Astrocyte of the cerebellum (primary cell): ENCODE measurements at places on chromosomes 6 and 20.
A peak's percentile ranks its signal among the peaks of the same experiment; 100 is the strongest.

DNA sequence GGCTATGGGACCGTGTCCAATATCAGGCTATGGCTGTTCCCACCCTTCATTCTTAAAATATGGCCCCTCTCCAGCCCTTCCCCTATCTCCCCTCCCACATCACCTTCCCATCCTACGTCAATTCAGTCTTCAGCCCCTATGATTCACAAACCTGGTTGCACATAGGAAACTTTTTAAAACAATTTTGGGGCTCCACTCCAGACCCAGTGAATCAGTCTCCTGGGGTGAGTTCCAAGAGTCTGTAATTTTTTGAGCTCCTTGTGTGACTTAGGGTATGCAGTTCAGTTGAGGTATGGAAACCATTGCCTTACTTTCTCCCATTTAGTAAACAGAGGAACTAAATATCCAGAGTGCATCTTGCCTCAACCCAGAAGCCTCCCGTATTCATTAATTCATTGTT lies 5.5 kb downstream of the HNF4A start:
- DNase-seq: no peak

DNA sequence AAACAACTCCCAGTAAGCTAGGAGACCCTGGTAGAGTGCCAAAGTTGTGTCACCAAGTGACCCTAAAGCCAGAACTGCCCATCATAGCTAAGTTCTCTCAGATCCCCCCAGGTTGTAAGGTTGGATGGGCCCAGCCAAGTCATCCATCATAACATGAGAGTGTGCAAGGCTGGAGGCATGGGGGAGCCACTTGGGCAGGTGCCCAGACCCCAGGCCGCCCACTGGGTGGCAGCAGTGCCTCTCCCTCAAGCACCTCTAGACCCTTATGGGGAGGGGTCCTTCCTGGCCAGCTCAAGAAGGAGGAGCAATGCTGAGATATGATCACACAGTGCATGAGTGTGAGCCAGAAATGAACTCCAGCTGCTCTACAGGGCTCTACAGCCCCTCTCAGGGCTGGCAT lies 154.5 kb downstream of the MYLK4 start:
- DNase-seq: no peak

DNA sequence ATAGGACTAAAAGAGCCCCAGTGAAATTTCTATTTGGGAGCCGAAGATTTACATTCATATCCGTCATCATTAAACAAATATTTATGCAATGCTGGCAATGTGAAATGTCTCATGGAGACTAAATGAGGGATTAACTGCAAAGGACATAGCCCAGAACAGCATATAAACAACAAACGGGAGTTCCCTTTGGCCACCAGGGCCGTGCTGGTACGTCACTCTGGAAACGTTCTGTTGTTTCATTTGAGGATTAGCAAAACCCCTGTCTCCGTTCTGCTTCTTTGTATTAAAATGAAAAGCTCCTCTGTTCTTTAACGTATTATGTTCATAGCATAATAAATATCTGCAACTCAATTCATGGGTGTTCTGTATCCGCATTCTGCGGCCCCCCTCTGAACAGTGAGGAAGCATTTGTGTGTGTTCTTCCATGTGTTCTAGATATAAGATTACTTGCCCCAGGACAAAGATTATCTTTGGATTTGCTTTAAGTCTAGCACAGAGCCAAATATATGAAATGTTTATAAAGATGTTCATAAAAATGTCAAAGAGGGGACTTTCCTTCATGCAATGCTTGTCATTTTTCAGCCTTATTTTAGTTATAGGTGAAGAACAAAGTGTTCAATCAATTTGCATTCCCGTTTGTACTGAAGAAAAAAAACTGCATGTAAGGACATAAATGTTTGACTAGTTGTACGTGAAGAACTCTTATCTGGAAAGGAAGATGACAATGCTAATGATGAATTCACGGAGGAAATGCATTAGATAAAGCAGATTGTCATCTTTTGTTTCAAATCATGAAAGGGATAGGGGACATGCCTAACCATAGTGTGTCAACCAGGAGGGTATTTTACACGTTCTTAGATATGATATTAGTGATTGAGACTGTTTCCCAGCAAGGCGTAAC lies 90.0 kb upstream of the TNFAIP3 start:
- DNase-seq: no peak

DNA sequence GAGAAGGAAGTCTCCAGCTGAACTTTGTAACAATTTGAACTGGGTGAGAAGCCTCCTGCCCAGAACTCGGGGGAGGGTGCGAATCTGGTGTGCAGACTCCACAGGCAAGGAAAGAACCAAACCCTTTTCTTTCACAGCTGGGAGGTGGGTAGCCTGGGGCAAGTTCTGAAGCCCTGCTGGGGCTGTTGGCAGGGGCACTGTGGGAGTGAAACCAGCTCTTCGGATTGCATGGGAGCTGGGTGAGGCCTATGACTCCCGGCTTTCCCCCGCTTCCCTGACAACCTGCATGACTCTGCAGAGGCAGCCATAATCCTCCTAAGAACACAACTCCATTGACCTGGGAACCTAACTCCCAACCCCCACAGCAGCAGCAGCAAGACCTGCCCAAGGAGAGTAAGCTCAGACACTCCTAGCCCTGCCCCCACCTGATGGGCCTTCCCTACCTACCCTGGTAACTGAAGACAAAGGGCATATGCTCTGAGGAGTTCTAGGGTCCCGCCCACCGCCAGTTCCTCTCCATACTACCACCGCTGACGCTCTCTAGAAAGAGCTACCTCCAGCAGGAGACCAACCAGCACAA lies 37.5 kb downstream of the SOD2 start:
- DNase-seq: no peak

DNA sequence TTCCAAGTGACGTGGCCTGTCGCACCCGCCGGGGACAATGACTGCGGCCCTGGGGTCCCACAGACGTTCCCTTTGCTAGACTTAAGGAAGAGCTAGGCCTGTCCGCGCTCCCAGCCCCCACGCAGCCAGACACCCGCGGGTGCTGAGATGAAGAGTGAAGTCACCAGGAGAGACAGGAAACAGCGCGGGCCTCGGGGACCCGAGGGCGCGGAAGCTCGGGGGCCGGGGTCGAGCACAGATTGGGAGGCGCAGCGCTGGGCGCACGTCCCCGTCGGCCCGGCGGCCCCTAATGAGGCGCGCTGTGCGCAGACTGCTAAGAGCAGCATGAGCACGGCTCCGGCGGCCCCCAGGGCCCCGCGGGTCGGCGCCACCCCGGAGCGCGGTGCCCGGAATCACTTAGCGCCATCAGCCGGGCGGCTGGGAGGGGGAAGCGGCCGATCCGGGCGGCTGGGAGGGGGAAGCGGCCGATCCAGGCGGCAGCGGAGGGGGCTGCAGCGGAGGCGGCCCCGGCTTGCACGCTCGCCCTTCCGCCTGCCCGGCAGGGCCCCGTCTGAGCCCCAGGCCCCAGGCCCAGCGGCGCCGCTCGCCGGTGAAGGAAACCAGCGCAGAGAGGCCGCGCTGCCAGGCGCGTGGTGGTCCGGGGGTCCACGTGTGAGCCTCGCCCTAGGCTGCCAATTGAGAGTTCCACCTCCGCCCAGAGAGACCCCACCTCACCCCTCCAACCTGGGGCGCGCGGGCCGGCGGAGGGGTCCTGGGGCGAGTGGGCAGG lies 8.3 kb upstream of the AVP start:
- no peak for DNase-seq

DNA sequence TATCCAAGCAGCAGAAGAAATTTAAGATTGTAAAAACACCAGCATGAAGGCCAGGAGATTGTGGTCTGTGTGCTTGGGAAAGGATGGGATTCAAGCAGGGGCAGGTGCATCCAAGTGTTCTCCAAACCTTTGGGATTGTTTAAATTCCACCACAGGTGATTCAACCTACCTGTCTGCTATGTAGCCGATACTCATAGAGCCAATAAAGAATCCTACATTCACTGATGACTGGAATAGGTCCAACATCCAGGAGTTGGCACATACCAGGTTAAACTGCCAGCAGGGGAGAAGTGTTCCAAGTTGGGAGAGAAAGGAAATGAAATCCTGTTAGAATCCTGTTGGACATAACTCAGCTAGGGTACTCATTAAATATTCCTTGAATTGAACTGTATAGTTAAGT lies 2.2 kb downstream of the SLC22A2 start:
- no peak for DNase-seq

- no peak for DNase-seq
Observed at GRCh38 chr6:75268121-75268987, 16.2 kb downstream of the TMEM30A start.

GRCh38 chr6:138410972-138411880 lies 7.2 kb downstream of the HEBP2 start:
- DNase-seq: no peak

GRCh38 chr6:132140189-132140588 lies 189.0 kb upstream of the CCN2 start:
- no peak for DNase-seq

DNA sequence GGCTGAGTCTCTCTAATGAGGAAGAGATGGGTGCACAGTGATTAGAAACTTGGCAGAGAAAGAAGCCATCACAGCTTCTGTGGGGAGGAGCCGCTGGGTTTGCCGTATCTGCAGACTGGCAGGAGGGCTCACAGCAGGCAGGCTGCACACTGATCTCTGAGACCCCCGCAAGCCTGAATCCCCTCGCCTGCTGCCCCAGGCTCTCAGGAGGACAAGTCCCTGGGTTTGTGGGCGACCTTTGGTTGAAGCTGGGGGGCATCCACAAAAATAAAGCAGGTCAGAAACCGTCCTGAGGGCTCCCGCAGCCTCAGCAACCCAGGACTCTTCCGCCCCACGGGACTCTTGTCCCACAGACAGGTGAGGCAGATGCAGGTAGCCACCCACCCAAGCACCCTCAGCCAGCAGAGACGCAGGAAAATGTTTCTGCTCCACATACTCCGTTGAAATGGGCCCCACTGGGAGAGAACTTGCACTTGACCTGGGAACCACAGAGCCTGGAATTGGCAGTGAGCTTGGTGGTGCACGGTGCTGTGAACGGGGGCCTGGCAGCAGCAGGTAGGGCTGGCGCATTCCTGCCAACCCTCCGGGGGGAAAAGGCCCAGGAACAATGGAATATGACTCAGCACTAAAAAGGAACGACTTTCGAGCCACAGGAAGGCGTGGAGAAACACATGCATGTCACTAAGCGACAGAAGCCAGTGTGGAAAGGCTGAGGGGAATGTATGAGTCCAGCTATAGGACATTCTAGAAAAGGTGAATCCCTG lies 89.9 kb downstream of the YTHDF1 start:
- no peak for DNase-seq

- DNase-seq: no peak
Observed at GRCh38 chr6:89281779-89282246, 33.3 kb downstream of the GABRR2 start.

DNA sequence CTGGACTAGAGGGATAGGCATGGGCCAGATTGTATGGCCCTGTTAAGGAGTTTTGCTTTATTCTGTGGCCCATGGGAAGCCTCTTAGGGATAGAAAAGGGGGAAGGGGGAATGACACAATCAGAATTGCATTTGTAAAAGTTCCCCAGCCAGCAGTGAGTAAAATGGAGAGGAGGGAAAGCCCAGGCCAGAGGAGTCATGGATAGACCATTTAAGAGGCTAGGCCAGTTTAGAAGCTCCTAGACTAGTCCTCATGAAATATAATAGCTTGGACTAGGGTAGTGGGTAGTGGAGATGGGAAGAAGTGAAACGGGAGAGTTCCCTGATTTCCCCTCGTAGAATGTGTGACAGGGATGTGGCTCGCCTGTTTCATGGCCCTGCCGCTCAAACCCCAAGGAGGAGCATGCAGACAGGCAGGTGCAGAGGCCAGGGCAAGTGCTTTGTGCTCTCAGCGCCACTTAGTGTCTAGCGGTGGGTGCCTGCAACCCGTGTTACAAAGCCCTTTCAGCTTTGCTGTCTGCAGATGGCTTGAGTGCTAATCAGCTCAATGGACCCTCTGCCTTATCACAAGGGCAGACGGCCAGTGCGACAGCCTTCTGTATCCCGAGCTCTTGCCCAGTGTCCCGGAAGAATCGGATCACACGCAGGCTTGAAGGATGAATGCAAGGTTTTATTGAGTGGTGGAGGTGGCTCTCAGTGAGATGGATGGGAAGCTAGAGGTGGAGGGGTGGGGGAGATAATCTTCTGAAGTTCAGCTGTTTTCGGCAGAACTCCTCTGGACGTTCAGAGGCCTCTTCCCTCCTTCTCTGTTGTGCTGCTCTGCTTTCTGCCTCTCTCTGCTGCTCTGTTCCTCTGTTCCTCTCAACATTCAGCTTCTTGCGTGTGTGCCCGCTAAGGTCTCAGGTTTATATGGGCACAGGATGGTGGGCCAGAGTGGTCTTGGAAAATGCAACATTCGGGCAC lies 141.1 kb downstream of the CEP57L1 start:
- DNase-seq: no peak

DNA sequence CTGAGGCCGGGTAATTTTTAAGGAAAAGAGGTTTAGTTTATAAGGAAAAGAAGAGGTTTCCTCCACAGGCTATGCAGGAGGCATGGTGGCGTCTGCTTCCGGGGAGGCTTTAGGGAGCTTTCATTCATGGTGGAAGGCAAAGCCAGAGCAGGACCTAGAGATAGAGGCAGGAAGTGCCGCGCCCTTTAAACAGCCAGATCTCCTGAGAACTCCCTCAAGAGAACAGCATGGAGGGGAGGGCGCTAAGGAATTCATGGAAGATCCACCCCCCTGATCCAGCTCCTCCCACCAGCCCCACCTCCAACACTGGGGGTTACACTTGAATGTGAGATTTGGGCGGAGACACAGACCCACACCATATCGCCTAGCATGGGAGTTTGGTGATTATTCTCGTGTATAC lies 13.9 kb upstream of the DACT2 start:
- no peak for DNase-seq

DNA sequence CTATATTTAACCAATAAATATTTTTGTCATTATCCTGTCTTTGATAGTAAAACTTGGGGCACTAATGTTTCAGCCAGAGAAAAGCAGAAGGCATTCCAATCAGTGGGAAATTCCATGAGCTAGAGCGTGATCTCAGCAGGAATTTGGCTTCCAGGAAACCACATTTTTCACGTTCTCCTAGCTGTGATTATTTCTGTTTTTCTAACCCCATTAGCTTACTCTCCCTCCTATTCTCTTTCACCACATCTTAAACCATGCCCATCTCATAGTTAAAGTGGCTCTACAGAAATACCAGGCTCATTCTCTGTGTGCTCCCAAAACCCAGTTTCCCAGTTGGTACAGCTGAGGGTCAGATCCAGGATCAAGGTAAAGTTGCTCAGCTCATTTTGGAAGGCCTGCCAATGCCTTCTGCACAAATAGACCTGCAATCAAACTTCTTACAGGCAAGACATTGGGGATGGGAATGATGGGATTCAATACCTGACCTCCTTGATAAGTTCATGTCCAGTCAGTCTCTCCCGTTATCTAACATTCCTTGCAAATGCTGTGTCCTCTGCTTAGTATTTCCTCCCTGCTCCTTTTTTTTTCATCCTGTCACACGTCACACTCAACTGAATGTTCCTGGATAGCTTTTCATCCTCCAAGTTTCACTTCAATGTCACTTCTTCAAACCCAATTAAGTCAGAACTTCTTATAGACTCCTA lies 33.1 kb upstream of the TMEM30A start:
- peak; percentile 79 for DNase-seq

DNA sequence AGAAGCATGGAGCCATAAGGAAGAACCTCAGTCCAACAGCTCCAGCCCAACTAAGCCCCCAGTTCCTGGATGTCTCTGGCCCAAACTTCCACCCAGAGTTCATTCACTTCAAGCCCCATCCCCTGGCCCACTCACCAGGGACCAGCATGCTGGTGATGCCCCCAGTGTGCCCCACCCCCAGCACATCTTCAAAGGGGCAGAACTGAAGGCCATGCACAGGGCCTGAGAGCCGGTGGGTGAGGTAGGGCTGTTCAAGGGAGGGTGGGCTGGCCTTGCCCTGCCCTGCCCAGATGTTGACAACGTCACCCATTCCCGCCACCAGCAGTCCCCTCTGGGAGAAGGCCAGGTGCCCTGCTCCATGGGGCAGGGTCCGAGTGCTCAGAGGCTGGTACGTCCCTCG lies 3.6 kb downstream of the B3GALT4 start:
- DNase-seq: no peak
